Thyroid gland (tissue), 4 donors: ENCODE measurements at places on chromosomes 16 and 17. TPM values are rescaled to one million over a fixed set of nuclear protein-coding genes. Genes with fewer than 3 reads are reported as not detected.

SOCS1 gene
- 7.2 TPM for total RNA-seq

DNASE1L2 gene
- total RNA-seq, result 0.88 TPM

MYH8 gene
- total RNA-seq, result not detected

- H3K4me1 ChIP-seq, result no peaks in the 10 kb centered on the region
- no peak overlapping the region for H3K4me3 ChIP-seq
- no peak for DNase-seq
- no peaks in the 10 kb centered on the region for H3K27me3 ChIP-seq
- no peak overlapping the region for H3K27ac ChIP-seq
- H3K36me3 ChIP-seq, result no peaks in the 10 kb centered on the region
Measured at GRCh38 chr16:65961476-65962143, 404.9 kb upstream of the CDH5 start.

DNA sequence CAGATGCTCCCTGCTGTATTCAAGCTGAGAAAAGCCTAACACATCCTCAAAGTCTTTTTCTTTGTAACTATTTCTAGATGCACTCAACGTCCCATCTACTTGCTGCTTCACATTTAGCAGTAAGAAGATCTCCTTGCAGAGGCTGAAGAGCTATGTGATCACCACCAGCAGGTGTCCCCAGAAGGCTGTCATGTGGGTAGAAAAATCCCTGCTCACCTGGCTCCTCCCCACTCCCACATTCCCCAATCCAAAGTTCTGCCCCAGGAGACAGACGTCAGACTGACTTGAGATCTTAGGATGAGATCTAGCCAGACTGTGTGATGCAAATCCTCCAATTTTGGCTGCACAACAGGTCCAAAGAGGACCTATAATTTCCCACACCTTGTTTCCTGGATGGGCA lies 1.1 kb downstream of the CCL13 start:
- H3K27ac ChIP-seq, result no peak overlapping the region
- H3K27me3 ChIP-seq, result no peaks in the 10 kb centered on the region
- H3K36me3 ChIP-seq, result no peaks in the 10 kb centered on the region
- no peak for DNase-seq
- H3K4me3 ChIP-seq, result no peak overlapping the region

DNA sequence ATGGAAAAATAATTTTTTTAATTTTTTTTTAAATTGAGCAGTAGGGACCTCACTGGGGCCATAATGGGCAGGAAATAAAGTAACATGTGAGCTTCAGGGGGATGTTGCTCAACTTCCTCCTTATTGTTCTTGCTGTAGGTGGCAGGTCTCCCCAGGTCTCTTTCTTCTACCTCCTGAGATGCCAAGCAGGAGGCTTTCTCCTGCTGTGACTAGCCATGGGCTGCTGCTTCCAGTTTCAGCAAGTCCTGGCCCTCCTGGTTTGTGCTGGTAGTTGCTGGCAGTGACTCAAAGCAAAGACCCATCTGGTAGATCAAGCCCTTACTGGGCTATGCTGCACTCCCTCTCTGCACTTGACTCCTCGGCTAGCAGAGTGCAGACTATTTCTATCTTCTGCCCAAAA lies 2.3 kb downstream of the DPEP2NB start:
- DNase-seq, result no peak
- no peak overlapping the region for H3K4me3 ChIP-seq
- no peaks in the 10 kb centered on the region for H3K4me1 ChIP-seq
- no peaks in the 10 kb centered on the region for H3K36me3 ChIP-seq

DNA sequence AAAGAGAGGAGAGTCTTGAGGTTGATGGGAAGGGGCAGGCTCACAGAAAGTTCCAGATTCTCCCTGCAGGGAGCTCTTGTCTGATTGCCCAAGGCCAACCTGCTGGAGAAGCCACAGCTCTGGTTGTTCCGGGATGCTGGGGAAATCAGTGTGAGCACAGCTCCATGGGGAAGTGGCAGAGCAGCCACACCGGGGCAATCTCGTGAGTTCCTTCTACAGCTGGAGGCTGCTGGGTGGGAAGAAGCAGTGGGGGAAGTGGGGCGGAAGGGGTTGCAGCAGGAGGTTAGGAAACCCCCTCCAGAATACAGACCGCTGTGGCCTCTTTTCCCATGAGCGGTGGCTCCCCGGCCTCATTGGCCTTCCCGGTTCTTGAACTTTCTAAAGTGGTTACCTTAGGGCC lies 34.0 kb downstream of the KIAA0513 start:
- peaks cover 8% of the 10 kb centered on the region for H3K4me1 ChIP-seq
- no peaks in the 10 kb centered on the region for H3K27me3 ChIP-seq
- H3K36me3 ChIP-seq, result no peaks in the 10 kb centered on the region

DNA sequence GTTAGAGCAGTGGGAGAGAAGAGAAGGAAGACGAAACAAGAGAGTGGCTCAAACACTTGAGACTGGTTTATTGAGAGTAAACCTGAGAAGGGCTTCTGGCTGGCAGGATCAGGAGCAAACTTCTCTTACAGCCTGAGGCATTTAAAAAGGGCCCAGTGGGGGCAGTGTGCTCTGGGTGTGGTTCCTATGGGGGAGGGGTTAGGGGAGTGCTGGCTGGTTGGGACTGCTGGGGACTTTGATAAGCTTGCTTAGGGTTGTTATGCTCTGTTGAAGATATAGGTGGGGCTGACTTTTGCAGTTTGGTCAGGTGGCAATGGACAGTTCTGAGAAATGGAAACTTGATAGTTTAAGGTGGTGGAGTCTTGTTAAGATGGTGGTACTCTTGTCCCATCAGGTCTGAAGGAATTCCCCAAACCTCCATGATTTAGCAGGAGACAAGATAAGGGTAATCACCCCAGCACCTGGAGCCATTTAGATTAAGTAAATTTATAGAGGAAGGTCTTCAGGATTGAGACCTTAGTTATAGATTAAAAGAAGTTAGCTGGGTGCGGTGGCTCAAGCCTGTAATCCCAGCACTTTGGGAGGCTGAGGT lies 79.3 kb downstream of the EMP2 start:
- no peak overlapping the region for H3K4me3 ChIP-seq
- no peaks in the 10 kb centered on the region for H3K36me3 ChIP-seq
- H3K27me3 ChIP-seq, result no peaks in the 10 kb centered on the region
- no peaks in the 10 kb centered on the region for H3K4me1 ChIP-seq

DNA sequence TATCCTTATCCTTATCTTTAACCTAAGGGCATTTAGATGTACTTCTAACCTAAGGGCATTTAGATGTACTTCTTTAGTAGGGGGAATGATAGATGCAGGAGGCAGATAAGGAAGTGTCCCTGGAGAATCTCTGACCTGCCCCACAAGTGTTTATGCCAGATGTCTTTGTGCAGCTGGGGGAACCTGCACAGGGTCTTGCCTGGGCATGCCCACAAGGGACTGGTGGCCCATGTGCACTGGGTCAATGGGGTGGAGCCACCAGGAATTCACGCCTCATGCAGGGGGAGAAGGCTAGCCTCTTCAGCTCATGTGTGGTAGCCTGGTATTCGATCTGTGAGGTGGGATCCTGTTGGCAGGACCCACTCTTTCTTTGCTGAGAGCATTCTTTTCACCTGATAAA lies 38.0 kb downstream of the CA10 start:
- H3K4me3 ChIP-seq, result no peak overlapping the region
- no peaks in the 10 kb centered on the region for H3K4me1 ChIP-seq
- no peak overlapping the region for H3K27ac ChIP-seq
- DNase-seq, result no peak
- no peaks in the 10 kb centered on the region for H3K27me3 ChIP-seq
- H3K36me3 ChIP-seq, result no peaks in the 10 kb centered on the region

DNA sequence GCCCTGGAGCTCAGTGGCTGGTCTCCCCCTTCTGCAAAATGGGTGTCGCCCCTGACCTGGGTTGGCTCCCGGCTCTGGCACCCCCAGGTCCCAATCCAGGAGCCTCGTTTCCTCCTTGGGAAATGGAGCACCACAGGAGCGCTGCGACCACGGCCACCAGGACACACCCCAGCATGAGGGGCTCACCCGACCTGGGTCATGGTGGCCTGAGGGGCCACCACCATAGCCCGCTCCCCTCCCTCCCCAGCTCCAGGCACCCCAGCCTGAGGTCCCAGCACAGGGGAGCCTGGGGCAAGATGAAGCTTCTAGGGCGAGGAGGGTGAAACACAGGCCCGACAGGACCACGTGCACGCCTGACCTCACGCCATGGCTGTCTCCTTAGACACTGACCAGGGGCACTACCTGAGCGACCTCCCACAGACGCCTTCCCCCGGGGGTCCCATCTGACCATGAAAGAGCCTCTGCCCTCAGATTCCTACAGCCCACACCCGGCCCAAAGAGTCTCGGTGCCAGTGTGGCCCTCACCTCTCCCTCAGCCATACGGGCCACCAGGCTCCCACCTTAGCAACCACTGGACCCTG lies 11.8 kb downstream of the BCAR1 start:
- peak overlapping the region; percentile 96 for H3K27ac ChIP-seq
- no peaks in the 10 kb centered on the region for H3K27me3 ChIP-seq
- H3K4me3 ChIP-seq, result no peak overlapping the region
- DNase-seq, result no peak
- peaks cover 25% of the 10 kb centered on the region for H3K36me3 ChIP-seq

DNA sequence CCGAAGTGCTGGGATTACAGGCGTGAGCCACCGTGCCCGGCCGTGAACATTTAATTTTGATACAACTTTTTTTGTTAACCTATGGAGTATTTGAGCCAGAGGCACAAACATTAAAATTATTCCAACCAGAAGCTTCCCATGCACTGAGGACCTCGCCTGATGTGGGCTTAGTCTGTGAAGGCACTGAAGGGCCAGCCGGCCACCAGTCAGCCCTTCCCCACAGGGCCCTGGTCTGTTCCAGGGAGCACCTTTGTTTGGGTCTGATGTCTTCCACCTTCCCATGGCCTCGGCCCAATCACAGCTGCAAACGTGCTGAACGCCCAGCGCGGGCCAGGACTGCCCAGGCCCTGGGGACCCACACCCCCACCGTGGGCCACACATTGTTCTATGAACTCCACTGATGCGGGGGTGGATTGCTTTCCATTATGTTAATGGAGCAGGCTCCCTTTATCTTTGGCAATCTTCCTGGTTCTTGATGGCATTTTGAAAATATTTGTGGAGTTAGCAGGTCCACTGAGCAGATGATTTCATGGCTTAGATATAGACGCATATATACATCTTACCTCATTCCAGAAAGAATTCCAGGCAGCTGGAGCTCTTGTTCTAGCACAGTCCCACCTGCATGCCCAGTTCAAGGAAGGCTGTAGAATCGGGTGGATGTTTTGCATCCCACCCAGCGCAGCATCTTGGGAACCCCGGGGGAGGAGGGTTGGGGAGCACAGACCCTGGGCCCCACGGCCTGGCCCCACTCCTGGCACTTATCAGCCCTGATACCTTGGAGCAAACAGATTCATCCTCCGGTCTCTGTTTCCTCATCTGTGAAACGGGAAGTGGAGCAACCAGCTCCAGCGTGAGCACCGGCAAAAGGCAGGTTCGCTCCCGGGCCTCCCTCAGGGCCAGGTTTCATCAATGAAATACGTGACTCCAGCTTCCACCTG lies 14.5 kb downstream of the SPIRE2 start:
- H3K36me3 ChIP-seq, result no peaks in the 10 kb centered on the region
- DNase-seq, result peak; percentile 55
- peaks cover 39% of the 10 kb centered on the region for H3K4me1 ChIP-seq
- no peaks in the 10 kb centered on the region for H3K27me3 ChIP-seq
- peak overlapping the region; percentile 46 for H3K27ac ChIP-seq
